ENCODE measurements at places on chromosomes 4 and X.

DNA sequence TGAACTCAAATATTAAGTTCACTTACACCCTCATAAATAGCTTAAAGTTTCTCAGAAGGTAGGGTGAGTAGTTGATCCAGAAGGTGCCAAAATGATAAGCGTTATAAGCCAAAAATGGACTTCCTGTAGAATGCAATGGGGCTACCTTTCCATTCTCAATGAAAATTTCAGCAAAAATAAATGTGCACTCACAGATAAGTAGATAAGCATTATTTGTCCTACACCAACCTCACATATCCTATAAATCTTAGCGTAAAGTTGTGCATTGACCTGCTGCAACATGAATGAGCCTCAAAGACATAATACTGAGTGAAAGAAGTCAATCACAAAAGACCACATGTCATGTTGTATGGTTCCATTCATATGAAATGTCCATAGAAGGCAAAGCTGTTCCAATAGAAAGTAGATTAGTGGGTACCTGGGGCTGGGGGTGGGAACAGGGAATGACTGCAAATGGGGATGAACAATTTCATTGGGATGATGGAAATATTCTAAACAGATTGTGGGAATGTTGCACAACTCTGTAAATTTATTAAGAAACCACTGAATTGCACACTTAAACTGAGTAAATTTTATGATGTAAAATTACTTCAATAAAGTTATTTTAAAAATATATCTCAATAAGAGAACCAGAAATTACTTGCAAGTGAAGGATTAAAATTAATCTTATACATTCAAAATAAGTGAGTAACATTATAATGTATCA, 100.9 kb downstream of the AMELX start:
- no peak for DNase-seq

- DNase-seq = no peak
Measured at GRCh38 chrX:41837270-41837944, 85.9 kb downstream of the CASK start.

- no peak for DNase-seq
Measured at GRCh38 chr4:185713272-185713671, 98.7 kb downstream of the SORBS2 start.

DNA sequence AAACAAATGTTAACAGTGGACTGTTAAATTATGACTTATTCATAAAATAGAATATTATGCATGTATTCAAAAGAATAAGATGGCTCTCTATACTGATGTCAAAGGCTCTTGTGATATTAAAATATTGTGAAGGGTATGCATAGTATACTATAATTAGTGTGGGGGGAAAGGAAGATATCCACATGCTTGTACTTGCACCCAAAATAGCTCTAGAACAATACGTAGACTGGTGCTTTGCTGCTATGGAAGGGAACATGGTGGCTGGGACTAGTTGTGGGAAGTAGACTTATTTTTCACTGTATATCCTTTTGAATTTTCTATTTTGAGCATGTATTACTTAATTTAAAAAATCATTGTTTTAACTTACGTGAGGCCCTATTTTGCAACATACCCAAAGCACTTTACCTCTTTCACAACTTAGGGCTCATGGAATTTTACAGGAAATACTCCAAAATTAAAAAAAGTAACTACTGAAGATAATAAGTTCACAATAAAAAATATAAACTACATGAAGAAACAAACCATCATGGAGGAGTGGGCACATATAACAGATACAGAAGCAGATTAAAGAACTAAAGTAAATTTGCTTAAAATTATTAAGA, 7.9 kb downstream of the PGRMC2 start:
- DNase-seq = no peak

- DNase-seq = no peak
Measured at GRCh38 chrX:110341189-110342035, 17.2 kb upstream of the RTL9 start.

DNA sequence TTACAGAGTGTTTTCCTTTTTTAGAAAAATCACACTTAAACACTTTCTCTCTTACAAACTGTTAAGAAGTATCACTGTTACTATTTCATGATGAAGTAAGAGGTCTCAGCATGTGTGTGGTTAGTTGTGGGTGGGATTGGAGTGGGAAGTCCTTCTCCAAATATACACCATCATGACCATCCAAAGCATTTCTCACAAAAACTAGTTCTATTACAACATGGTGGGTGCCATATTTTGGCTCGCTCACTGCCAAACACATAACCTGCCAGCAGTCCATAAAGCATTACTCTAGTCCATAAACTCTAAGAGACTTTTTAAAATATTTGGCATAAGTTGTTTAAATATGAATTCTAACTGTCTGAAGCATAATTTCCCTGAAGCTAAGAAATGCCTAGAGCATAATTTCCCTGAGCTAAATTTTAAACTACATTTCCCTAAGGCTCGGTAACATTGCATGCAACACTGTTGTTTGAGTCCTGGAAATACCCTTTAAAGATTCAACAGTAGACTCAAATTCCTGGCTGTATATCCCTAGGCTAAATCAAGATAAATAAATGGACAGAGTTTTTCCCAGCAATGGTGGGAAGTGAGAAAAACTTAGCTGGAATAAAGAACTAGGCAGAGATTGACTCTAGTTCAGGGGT, 415.0 kb upstream of the INTU start:
- DNase-seq = no peak

GRCh38 chr4:17272154-17272553, 239.7 kb downstream of the QDPR start:
- no peak for DNase-seq

- DNase-seq = no peak
Measured at GRCh38 chr4:172838111-172838510, 330.5 kb upstream of the GALNT7 start.

DNA sequence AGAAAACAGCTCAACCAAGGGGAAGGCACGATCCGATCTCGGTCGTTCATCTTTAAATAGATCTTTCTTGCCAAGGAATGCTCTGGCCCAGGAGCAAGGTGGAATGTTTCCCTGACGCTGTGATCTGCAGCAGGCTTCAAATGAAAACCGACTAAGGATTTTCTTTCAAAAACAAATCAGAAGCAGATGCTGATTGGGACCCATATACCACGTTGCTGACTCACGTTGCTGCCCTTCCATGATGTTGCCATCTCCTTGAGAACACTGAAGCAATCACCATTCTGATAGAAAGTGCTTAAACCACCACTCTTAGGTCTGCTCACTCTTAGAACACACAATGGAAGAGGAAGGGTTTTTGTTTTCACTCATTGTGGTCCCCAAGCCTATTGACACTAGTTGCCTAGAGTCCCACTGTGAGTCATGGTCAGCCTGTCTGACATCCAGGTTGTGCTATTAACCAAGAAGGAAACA, 26.1 kb downstream of the LAMTOR3 start:
- peak; percentile 64 for DNase-seq

DNA sequence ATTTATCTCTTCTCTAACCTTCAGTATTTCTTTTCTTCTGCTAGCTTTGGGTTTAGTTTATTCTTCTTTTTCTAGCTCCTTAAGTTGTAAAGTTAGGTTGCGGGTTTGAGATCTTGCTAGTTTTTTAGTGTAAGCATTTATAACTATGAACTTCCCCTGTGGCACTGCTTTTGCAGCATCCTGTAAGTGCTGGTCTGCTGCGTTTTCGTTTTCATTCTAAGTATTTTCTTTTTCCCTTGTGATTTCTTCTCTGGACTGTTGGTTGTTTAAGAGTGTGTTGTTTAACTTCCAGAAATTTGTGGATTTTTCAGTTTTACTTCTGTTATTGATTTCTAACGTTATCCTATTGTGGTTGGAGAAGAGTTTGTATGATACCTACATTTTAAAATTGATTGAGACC, 11.0 kb upstream of the CTBP1 start:
- DNase-seq = no peak

DNA sequence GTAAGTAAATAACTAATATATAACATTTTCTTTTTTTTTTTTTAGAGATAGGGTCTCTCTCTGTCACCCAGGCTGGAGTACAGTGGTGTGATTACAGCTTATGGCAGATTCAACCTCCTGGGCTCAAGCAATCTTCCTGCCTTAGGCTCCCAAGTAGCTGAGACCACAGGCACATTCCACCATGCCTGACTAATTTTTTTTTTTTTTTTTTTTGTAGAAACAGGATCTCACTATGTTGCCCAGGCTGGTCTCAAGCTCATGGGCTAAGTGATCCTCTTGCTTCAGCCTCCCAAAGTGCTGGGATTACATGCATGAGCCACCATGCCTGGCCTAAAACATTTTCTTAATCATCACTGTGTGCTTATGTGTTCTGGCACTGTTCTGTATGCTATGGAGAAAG, 32.8 kb downstream of the MGARP start:
- DNase-seq = no peak

- no peak for DNase-seq
Measured at GRCh38 chr4:70815370-70815769, 24.3 kb downstream of the GRSF1 start.

GRCh38 chrX:50747471-50747900, 66.5 kb downstream of the SHROOM4 start:
- no peak for DNase-seq

DNA sequence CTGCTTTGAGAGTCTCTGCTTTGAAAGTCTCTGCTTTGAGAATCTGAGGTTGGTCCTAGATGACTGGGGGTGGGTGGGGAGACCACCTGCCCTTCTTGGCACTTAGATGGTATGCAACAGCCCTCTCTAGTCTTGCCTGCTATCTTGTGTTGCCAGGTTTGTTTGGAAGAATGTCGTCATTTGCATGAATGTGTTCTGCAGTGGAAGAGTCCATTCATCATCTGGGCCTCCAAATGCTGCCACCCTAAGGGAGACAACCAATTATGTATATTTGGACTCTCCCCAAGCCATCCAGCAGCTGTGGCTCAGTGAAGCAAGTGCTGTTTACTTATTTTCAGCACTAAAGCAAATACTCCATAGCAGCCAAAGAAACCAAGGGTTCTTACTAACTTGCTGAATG, 44.6 kb upstream of the TRPC5OS start:
- no peak for DNase-seq

GRCh38 chrX:135185795-135186443, 14.7 kb upstream of the CT55 start:
- DNase-seq = peak; percentile 45

GRCh38 chr4:76016393-76016792, 6.9 kb downstream of the CXCL10 start:
- peak; percentile 80 for DNase-seq

DNA sequence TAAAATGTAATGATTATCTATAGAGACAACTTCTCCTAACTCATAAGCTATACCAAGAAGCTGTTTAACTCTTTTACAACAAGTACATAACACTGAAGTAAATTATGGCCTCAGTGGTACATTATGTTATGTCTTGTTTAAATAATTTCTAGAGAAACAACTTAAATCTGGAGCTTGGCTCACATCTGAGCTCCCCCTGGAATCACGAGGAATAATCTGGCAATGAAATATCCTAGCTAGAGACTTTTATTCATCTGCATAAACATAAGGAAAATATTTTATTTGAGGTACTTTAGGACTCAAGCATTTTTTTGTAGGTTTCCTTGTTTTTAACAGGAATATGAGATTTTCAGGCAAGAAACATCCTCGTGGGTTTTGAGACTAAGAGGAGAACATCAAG, 354.7 kb upstream of the SLC7A11 start:
- DNase-seq = no peak

- peak; percentile 73 for DNase-seq
Measured at GRCh38 chr4:6608758-6609414, 31.6 kb upstream of the MRFAP1 start.

DNA sequence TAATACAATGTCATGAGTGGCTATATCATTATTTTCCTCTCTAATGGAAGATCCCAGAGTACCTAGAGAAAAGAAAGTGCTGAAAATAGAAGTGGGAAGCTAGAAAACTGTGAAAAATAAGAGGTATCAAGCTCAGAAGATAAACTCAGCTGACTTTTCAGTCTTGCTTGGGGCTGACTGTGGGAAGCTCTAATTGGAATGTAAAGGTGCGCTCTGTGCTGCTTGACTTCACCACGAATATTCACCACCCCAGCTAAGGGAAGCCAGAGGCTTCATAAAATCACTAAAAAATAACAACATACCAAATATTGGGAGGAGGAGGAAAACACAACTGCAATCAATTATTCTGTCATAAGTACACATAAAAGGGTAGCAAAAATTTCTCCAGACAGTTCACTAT, 25.1 kb downstream of the NDST3 start:
- DNase-seq = no peak

DNA sequence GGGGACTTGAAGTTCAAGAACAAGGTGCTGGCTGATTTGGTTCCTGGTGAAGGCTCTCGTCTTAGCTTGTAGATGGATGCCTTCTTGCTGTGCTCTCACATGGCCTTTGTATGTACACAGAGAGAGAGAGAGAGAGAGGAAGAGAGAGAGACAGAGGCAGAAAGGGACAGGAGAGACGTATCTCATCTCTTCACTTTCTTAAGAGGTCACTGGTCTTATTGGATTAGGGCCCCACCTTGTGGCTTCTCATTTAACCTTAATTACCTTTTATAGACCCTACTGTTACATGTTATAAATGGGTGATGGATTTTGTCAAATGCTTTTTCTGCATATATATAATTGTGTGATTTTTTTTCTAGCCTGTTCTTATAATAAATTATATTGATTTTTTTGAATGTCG, 1444.2 kb downstream of the ADGRL3 start:
- DNase-seq = no peak

GRCh38 chrX:110108381-110108821, 105.5 kb downstream of the TMEM164 start:
- DNase-seq = no peak
